Memory B cell (primary cell): ENCODE measurements at places on chromosomes 5 and 9.
A peak's percentile ranks its signal among the peaks of the same experiment; 100 is the strongest.

- no peak for DNase-seq
These were observed 495.1 kb downstream of the CDH18 start for GRCh38 chr5:19492861-19493260.

DNA sequence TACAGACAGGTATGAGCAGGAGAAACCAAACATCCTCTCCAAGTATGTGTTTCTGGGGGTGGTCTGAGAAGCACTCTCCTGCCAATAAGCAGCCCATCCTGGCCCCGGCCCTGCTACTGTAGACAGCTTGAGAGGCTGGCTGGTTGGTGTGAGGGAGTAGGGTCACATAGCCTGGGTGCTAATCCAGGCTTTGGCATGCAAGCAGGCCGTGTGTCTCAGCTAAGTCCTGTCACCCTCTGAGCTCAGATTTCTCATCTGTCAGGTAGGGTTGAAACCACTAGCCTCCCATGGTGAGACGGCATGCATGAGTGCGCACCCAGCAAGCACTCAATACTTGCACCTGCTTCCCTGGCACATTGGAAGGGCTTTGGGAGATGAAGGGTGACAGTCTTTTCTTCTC is 49.8 kb upstream of the PHYKPL start:
- DNase-seq = no peak

- DNase-seq = no peak
These were observed 284.4 kb downstream of the DNAH5 start for GRCh38 chr5:13660072-13660471.

DNA sequence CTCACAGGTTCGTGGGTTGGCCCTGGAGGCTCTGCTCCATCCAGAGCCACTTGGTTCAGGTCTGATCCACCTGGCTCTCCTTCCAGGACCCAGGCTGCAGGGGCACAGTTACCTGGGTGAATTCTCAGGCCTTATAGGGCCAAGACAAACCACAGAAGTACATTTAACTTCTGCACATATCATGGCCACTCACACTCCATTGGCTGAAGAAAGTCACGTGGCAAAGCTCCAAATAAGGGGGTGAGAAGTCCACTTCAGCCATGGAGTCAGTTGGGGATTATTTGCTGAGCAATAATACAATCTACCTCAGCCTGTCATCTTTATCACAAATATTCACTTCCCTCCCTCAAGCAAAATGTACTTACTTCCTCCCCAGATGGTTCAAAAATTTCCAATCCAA is 83.6 kb downstream of the MACROH2A1 start:
- peak; percentile 3 for DNase-seq

DNA sequence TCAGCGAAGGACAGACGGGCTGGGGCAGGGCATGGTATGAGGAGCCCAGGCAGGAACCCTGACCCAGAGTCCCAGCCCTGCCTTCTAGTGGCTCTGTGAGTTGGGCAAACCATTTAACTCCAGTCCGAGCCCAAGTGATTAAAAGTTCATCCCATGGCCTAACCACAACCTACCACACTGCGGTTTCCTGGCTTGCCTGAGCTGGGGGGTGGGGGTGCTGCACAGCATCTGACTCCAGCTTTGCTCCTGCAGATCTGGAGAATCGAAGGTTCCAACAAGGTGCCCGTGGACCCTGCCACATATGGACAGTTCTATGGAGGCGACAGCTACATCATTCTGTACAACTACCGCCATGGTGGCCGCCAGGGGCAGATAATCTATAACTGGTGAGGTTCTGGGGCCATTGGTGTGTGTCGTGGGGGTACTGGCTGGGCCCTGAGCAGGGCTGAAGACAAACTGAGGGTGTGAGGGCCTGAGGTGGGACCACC is 49.0 kb downstream of the STOM start:
- DNase-seq = no peak

DNA sequence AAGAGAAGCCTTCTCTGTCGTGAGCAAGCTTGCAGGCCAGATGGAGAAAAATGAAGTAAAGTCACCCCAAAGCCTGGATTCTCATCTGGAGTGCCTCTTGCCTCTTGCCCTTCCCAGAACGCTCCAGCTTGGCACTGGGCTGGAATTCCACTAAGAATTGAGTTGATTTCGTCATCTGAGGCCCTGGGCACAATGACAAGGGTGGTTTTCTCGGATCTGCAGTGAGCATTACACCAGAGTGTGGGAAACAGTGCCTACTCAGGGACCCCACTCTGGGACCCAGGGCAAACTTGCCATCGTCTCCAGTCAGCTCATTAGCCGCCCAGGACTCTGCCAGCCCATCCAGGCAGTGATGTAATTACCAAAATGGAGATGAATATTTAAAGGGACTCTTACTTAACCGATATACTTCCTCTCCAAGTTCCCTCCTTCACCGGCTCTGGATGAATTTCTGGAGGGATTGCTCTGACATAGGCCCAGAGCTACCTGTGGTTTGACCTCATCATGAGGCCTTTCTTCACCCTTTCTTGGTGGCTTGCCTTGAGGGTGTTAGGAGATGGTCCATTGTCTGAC is 44.7 kb upstream of the LCP2 start:
- no peak for DNase-seq

DNA sequence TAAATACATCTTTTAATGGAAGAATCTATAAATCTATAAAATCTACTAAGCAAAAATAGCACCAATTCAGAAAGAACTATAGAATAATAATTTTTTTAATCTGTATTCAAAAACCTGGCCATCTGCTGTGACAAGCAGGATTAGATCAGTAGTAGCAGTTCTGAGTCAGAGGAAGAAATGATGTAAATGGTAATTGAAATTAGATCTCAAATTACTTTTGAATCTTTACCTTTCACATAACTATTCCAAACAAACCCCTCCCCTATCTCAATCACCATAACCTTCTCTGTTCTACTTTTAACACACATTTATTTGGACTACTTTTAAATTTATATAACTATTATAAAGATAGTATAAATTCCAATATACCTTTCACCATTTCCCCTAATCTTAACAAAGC is 727.8 kb upstream of the FAM174A start:
- no peak for DNase-seq

DNA sequence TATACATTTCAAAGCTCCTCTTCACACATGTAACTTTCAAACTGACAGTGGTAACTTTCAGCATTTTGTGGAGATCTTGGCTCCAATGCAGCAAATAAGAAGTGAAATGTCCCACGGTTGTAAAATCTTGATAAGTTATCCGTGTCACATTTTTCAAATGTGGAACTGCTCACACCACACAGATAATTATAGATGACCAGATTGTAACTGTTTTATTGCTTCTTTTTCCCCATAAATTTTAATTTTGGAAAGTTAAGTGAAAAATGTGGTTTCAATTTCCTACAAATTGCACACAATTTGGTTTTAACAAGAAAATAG is 347.1 kb downstream of the EBF1 start:
- no peak for DNase-seq

- no peak for DNase-seq
These were observed 240.6 kb downstream of the MARCHF11 start for GRCh38 chr5:15938961-15939360.

DNA sequence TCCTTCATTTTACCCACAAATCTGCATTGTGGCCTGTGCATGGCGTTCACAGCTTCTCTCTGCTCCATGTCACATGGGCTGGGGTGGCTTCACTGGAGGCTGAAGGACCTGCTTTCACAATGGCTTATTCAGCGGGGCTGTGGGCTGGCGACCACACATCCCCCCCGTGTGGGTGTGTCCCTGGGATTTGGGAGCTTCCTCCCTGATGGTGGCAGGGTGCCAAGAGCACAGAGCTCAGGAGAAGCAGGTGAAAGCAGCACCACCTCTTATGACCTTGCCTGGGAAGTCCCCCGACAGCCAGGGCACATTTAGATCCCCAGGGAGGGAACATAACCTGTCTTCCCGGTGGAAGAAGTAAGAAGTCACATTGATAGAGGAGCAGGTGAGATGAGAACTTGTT is 5.0 kb upstream of the MED10 start:
- no peak for DNase-seq

- DNase-seq = no peak
These were observed 74.9 kb upstream of the HMHB1 start for GRCh38 chr5:143737062-143737461.

DNA sequence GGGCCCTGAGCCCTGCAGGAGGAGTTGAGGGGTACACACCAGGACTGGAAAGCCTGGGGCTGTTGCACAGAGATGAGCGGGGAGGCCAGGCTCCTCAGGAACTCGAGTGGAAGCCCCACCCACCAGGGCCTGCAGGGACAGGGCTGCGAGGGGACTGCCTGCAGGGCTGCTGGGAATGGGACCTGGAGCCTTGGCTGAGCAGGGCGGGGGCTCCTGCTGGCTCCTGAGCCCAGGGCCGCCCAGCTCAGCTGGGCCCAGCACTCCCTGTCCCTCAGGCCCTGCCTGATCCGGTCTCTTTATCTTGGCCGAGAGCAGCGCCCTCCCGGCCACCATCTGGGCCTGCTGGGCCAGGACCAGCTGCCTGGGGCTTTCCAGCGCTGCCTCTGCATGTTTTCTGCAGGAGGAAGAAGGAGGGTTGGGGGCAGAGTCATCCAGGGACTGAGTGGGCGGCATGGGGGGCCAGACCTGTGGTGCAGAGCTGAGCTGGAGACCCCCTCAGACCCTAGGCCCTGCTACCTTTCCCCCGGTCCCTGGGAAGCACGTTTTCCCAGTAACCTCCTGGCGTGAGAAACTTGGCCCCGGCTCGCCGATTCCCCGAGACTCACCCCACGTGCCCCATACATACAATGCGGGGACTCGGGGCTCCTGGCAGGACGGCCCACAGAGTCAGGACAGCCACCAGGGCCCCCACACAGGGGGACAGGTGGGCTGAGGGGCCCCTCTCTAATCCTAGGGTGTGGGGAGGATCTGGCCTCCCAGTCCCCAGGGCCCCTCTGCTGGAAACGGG is 9.4 kb downstream of the LCN12 start:
- DNase-seq = no peak

GRCh38 chr5:22036061-22036460 is 817.1 kb downstream of the CDH12 start:
- no peak for DNase-seq

- no peak for DNase-seq
These were observed 11.2 kb downstream of the CDHR2 start for GRCh38 chr5:176560364-176560763.

- DNase-seq = no peak
These were observed 131.7 kb downstream of the FBXO38 start for GRCh38 chr5:148515460-148515859.

- no peak for DNase-seq
These were observed 611.4 kb downstream of the SEMA5A start for GRCh38 chr5:8934455-8934854.

- DNase-seq = no peak
These were observed 519.6 kb downstream of the CTNND2 start for GRCh38 chr5:11384441-11385250.

DNA sequence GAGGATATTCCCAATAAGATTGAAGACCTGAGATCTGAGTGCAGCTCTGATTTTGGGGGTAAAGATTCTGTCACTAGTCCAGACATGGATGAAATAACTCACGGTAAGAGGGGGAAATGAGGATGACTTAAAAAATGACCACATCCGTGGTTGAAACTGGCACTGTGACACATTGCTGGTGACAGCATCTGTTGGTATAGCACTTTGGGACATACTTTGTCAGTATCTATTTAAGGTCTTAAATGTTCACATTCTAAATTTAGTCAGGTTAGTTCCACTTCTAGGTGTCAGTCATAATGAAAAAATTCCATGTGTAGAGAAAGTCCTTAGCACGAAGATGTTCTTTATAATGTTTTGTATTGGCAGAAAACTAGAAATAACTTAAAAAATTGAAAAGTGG is 70.9 kb downstream of the GAPVD1 start:
- DNase-seq = no peak

DNA sequence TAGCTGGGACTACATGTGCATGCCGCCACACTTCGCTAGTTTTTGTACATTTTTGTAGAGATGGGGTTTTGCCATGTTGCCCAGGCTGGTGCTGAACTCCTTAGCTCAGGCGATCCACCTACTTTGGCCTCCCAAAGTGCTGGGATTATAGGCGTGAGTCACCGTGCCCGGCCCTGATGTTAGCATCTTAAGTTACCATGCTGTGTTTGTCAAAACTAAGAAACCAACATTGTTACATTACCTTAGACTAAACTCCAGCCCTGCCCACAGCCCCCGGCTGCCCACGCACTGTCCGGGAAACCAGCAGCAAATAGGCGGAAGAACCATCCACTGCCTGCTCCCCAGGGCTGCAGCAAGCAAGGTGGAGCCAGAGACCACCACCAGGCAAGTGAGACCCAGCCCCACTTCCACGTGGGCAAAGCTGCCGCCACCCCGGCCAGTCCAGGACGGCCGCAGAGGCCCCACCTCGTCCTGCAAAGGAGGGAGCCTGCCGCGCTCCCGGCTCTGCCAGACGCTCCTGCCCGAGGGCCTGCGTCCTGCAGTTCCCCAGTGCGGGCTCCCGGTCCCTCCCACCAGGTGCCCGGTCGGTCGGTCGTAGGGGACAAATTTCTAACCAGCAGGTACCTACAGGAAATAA is 35.7 kb upstream of the TXN start:
- no peak for DNase-seq

GRCh38 chr5:1130218-1130946 is 18.5 kb upstream of the SLC12A7 start:
- no peak for DNase-seq

DNA sequence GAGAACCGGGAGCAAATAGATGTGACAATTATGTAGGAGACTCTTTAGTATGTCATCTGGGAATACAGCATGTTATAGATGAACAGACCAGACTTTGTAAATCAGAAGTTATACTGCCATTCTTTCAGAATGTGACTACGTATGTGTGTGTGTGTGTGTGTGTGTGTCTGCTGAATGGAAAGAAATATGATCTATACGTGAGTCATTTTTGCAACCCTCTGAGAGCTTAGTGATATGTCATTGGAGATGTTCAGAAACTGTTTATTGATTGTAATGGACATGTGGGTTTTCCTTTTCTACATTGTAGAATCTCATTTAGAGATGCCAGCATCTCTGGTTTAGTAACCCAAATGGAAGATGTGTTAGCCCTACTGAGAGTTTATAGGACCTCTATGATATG is 731.5 kb downstream of the TLE1 start:
- DNase-seq = no peak

GRCh38 chr5:52995914-52996313 is 6.8 kb downstream of the ITGA2 start:
- no peak for DNase-seq

GRCh38 chr9:90637626-90638025 is 5.0 kb downstream of the DIRAS2 start:
- DNase-seq = no peak

DNA sequence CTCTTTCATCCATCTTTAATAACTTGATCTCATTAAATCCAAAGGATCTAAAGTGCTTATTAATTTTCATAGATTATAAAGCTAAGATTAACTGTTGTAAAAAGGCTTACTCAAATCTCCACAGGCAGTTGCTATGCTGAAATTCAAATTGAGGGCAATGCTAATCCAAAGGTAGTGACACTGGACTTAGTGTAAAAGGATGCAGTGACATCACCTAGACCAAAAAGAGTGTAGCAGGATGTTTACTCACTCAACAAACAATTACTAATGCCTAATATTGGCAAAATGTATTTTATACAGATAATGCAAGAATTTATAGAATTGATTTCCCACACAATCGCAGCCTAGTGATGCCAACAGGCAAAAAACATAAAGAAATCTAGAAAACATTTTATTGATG is 756.2 kb downstream of the CDH9 start:
- no peak for DNase-seq
